ENCODE measurements at places on chromosomes 6 and 20. TPM values are rescaled to one million over a fixed set of nuclear protein-coding genes. Genes with fewer than 3 reads are reported as not detected.
A peak's percentile ranks its signal among the peaks of the same experiment; 100 is the strongest.

DNA sequence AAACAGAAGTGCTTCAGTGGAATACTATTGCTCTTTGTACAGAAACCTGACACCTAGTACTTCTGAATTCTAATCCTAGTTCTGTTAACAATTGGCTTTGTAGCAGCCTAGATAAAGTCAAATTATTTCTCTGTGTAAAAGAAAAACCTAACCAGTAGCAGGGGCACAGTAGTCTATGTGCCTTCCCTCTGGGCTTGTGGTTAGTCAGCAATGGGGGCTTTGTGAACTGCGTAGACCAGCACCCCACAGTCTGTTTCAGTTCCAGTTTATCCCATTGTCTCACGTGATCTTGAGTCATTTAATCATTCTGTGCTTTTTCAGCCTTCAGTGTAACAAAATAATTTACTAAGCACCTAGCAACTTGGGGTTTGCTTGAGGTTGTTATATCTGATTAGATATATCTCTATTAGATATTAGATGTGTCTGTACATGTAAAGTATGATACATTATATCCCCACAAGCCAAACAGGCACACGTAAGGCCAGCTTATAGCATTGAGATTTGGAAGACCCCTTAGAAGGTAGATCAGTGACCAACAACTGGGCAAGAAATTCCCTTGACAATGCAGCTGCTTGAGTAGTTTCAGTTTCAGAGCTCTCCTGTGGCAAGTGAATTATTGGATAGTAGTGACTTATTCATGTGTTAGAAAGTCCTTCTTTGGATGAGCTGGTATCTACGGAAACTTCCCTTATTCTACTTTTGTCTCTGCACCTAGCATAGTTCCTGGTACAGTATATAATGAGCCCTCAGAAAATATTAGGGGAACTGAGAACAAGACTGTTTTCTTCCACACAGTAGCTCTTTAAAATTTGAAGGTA, 27.9 kb upstream of the CCR6 start:
- no peak for DNase-seq

DNA sequence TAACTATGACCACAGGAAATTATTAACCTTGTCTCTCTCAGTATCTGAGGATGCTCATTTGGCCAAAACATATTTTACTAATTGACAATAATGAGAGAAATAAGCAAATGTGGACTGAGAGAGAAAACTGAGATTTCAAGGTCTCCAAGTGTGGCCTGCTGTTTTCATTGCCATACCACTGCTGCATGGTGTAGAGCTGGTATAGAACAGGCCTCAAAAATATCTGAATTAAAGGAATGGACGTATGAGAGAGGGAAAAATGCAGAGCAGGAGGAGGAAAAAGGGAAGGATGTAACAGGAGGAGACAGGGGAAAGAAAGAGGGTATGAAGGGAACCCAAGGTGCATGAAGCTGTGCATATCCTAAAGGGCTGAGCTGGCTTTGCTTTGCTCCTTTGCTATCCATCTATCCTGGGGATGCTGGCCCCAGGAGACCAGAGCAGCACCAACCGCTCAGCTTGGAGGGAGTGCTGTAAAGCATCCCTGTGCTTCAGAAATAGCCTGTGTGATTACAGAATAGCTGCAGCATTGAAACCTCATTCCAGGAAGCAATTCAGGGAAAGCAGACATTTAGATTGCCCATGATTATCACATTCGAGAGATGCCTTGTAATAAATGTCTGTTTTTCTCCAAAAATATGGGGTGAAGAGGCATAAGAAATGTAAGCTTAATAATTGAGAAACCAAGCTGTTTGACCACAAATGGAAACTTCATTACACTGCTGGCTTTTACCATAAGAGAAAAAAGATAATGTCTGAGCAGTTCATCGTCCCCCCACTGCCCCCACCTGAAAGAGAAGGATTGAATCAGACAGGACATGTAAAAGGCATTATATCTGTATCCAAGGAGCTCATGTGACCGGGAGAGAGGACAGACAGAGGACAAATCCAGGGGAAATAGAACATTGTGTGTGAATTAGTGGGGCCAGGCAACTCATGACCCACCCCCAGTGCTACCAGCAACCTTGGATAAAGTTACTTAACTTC, 80.6 kb downstream of the F13A1 start:
- no peak for DNase-seq

DNA sequence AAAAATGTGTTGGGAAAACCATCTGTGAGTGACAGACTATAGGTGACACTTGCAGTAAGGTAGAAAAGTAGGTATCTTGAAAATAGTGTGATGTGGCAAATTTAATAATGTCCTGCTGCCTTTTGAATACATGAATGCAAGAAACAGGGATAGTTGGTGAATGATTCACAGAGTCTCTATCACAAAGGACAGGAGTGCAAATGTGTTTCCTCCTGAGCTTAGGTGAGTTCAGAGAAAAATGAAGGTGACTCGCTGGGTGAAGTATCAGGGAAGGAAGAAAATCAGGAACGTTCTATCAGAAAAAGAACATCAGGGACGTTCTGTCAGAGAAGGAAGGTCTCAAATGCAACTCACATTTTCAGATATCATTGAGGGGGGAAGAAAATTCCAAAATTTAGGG, 557.8 kb upstream of the SLC35B3 start:
- DNase-seq: no peak

GRCh38 chr6:41584668-41585205, 38.6 kb downstream of the FOXP4 start:
- DNase-seq: no peak

SLC32A1 gene
- total RNA-seq: not detected

- DNase-seq: no peak
These were observed 1930.9 kb upstream of the DEFB115 start for GRCh38 chr20:29326376-29327070.

KIF13A gene
- 27.2 TPM for total RNA-seq

DNA sequence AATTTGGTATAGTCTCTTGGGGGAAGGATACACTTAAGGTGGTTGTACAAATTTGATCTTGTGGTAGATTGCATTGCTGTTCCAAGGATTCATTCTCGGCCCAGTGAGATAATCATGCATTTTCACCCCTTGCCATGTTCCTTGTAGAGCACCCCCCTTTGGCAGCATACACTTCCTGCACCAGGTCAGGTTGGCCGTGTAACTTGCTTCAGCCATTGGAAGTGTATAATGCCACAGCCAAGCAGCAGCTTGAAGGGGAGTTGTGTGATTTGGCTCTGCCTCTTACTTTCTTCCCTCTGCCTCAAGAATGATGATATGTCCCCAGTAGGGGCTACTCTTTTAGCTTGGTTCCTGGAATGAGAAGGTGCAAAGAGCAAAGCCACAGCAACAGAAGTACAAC, 21.9 kb downstream of the CCN2 start:
- DNase-seq: no peak

MUCL3 gene
- not detected for total RNA-seq

- DNase-seq: no peak
These were observed 722.1 kb downstream of the EYS start for GRCh38 chr6:64984948-64985347.

DNA sequence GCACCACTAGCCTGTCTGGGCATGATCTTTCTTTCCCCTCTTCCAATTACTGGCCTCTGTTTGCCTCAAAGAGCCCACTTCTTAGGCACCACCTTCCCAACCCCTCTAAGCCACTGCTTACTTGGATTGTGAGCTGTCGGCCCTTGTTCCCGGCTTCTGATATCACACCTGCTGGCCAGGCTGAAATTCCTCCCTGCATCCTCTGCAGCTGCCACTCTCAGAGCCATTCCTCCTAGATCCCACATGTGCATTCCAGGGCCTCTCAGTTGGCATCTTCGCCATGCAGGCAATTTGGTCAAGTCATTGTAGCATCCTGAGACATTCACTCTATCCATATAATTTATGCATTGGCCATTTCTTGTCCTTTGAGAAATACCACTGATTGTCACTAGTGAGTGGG, 135.9 kb downstream of the OLIG3 start:
- no peak for DNase-seq

- DNase-seq: no peak
These were observed 64.4 kb downstream of the PREX1 start for GRCh38 chr20:48763216-48763914.

ASIP gene
- total RNA-seq: not detected

GRCh38 chr6:18595774-18596530, 208.8 kb downstream of the RNF144B start:
- peak; percentile 72 for DNase-seq

GRCh38 chr20:45841407-45842129, 8.0 kb downstream of the SNX21 start:
- DNase-seq: no peak

- no peak for DNase-seq
These were observed 8.5 kb upstream of the SRC start for GRCh38 chr20:37337208-37337991.

- DNase-seq: no peak
These were observed 2.1 kb downstream of the DNMT3B start for GRCh38 chr20:32764005-32764960.

DNA sequence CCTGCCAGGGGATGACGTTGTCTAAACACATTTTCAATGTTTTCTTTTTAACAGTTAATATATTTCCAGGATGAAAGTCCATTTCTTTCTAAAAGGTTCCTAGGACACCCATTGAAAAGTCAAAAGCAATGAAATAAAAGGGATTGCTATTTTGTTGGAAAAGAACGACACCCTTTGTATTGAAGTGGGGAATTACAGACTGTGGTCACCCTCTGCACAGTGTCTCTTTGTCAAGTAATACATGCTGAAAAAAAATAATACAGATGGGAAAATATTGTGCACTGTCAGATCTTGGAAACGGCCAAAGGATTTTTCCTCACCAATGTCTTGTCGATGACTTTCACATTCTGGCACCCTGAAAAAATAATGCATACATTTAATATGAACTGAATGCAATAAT, 56.9 kb downstream of the HAO1 start:
- no peak for DNase-seq

- no peak for DNase-seq
These were observed 435.6 kb upstream of the RUNX2 start for GRCh38 chr6:44892579-44892978.

DNA sequence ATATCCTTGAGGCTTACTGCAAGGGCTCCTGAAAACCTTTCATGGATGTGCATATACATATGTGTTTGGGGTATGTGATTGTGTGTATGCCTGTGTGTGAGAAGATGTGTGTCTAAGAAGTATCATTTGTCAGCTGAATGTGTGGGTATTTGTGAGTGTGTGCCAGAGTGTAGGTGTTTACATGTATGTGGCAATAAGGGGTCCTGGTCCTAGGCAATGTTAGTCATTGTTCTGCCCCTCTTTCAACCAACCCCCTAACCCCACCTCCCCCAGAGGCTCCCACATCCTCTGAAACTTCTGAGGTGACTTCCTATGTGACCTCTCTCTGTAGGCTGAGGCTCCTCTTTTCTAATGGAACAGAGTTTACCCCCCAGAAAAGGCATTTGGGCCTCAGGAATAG, 186.4 kb downstream of the LRFN2 start:
- DNase-seq: no peak

DNA sequence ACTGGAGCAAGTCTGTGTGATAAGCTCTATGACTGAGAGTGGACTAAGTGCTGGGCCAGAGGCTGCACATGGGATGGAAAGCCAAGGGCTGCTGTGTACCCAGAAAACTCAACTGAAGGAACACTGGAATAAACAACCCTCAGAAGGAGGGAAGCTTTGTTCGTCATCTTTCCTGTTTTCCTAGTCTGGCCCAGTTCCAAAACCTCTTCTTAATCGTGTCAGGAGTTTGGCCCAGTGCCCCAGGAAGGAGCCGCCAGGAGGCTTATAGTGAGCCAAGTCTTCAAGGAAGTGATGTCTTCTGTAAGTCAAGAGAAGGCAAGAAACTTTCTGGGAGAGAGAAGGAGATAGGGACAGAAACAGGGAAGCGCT, 23.3 kb upstream of the TOP1 start:
- DNase-seq: peak; percentile 100

RHAG gene
- not detected for total RNA-seq

FBXO30 gene
- total RNA-seq: 11.3 TPM

GRCh38 chr6:46170357-46171289, at the start of gene ENPP5:
TSS of gene ENPP5 (minus strand) at chr6:46170980. CDS start at chr6:46168262, 2,718 bp downstream.
- peak; percentile 32 for DNase-seq

DNA sequence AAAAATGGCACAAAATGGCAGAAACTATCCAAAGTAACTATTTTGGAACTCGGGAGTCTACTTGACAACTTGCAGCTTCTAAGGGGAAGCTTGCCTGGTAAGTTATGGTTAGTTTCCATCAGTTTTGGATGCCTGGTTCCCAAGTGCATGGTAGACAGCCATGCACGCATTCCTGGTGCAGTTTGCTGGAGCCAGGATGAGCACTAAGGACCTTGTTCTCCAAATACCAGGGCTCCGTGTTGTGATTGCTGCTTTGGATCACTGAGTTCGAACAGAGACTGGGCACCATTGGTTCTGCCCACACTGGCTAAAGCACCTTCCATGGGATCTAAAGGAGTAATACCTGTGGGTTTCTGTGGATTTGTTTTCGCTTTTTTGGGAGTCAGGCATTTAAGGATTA, 103.7 kb downstream of the FAM120B start:
- DNase-seq: no peak

- no peak for DNase-seq
These were observed 6.4 kb downstream of the HLA-DQB1 start for GRCh38 chr6:32659856-32660595.

DNA sequence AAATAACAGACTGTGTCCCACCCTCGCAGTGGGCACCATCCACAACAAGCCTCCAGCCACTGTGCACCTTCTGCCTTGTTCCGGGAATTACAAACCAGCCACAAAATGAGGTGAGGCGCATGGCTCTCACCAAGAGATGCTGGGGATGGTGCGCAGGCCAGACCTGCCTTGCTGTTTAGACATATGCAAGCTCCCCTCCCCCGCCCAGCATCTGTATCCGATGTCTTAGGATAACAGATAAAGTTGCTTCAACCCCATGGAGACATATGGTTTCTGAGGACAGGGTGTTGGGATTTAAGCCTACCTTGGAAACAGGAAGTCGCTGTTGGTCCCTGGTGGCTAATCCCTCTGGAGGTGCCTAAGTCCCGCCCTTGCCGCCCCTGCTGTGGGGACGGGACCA, 50.4 kb upstream of the MPC1 start:
- DNase-seq: no peak

SAMD5 gene
- 0.62 TPM for total RNA-seq

DNA sequence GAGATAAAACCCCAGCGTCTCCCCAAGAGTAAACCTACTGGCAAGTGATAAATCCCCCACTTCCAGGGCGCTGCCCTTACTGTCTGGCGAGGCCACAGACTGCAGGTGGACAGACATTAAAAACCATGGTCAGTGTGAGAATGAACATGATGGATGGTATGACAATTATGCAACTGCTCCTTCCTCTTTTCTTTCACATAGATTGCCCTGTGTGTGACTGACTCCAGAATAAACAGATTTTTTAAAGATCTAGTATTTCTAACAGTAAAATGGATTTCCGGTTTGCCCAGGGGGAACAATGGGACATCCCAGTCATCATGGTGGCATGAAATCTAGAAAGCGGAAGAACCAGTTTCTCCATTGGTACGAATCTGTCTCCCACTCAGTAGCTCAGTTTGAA, 153.7 kb downstream of the FOXC1 start:
- peak; percentile 17 for DNase-seq

All from M059J (cell line).